ENCODE measurements at places on chromosomes 11 and 22.
A peak's percentile ranks its signal among the peaks of the same experiment; 100 is the strongest.

GRCh38 chr22:23894710-23895598 lies 771 bp downstream of the MIF start:
- peak; percentile 74 for DNase-seq

- DNase-seq, result no peak
Observed at GRCh38 chr22:20444325-20444724, 6.7 kb upstream of the SCARF2 start.

DNA sequence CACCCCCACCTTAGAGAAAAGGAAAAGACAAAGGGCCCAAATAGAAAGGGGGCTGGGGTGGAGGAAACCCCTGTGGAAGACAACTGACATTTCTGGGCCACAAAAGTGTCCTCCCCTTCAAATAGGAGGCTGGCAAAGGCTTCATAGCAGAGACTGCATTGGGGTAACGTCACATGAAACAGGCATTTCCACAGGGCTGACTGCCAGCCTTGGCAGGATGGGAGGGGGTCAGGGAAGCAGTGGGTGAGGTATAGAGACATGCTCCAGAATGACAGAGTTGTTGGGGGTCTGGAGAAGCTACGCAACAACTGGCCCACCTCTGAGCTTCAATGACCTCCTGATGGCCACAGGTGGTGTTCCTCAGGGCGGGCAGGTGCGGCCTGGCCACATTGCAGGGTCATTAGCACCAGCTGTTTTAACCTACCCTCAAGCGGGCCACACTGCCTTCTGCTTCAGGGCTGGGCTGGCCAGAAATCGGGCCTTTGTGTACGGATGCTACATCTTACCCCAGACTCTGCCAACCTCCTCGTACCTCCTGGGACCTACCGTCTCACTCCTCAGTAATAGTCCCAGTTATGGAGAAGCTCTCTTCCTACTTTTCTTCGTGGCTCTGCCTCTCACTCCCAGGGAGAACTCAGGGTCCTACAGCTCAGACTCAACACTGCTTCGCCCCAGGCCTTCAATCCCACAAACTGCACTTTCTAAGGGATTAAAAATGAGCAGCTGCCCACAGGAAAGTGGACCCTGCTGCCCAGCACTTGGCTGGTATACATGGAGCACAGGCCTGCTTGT lies 160.0 kb upstream of the NCAM1 start:
- DNase-seq, result no peak

- DNase-seq, result peak; percentile 63
Observed at GRCh38 chr11:43021466-43021865, 290.3 kb upstream of the API5 start.

DNA sequence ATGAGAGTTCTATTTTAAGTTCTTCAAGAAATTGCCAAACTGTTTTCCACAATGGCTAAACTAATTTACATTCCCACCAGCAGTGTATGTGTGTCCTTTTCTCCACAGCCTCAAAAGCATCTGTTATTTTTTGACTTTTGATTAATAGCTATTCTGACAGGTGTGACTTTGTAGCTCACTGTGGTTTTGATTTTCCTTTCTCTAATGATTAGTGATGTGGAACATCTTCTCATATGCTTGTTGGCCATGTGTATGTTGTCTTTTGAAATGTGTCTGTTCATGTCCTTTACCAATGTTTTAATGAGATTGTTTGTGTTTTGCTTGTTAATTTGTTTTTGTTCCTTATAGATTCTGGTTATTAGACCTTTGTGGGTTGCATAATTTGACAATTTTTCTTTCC lies 18.0 kb upstream of the RAB38 start:
- DNase-seq, result no peak

DNA sequence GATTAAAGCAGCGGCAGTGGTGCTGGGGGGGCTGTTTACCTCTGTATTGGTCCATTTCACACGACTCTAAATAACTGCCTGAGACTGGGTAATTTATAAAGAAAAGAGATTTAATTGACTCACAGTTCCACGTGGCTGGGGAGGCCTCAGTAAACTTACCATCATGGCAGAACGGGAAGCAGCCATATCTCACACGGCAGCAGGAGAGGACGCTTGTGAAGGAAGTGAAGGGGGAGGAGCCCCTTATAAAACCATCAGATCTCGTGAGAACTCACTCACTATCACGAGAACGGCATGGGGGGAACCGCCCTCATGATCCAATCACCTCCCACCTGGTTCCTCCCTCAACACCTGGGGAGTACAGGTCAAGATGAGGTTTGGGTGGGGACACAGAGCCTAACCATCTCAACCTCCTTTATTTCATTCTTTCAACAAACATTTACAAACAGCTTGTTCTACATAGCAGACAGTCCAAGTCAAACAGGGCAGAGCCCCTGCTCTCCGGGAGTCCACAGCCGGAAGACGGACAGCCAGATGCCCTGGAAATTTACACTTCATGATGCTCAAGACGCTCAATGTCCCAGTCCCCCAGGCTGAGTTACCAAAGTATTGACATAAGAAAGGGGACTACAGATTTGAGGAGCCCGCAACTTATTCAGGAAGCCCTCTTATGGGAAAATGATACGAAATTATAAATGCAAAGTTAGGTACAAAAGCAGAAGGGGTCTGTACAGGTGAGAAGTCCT lies 26.3 kb upstream of the HMGXB4 start:
- peak; percentile 7 for DNase-seq

DNA sequence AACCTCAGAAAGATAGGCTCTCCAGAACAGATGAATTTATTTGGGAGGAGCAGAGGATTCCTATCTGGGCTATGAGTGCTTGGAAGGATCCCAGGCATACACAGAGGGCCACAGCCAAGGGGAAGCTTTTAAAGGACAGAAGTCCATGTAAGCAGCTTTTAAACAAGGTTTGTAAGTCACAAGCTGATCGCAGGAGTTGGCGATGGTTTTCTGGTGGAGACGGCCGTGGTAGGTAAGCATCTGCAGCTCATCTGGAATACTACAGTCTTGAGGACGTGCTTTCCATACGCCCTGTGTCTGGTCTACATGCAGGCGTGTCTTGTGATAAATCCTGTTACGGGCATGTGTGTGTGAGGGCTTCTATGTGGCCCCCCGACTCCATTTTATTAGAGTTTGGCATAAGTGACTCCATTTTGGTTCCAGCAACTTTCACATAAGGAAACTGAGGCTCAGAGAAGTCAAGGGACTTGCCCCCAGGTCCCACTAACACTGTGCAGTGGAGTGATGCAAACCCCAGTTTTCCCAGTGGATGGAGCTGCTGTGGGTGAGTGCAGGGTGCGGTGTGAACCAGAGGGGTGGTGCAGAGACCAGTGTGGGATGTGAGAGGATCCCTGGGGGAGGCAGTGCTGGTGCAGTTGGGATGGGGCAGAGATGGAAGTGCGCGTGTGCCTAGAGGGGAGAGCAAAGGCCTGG lies 11.8 kb upstream of the ACY3 start:
- no peak for DNase-seq

DNA sequence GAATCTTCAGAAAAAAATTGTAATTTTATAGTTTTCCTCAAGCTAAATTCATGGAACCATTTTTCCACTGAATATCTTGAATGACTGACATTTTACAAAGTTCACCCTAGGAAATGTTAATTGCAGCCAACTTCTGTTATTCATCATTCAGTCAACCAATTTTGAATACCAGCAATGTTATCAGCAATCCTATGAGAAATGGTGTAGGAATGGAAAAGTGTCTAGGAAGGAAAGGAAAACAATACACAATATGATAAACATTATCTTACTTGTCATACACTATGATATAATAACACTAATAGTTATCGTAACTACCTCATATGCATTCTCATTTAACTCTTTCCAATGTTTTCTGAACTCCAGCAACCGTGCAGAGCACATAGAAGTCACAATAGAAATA lies 790.5 kb upstream of the LRRC4C start:
- DNase-seq, result no peak

DNA sequence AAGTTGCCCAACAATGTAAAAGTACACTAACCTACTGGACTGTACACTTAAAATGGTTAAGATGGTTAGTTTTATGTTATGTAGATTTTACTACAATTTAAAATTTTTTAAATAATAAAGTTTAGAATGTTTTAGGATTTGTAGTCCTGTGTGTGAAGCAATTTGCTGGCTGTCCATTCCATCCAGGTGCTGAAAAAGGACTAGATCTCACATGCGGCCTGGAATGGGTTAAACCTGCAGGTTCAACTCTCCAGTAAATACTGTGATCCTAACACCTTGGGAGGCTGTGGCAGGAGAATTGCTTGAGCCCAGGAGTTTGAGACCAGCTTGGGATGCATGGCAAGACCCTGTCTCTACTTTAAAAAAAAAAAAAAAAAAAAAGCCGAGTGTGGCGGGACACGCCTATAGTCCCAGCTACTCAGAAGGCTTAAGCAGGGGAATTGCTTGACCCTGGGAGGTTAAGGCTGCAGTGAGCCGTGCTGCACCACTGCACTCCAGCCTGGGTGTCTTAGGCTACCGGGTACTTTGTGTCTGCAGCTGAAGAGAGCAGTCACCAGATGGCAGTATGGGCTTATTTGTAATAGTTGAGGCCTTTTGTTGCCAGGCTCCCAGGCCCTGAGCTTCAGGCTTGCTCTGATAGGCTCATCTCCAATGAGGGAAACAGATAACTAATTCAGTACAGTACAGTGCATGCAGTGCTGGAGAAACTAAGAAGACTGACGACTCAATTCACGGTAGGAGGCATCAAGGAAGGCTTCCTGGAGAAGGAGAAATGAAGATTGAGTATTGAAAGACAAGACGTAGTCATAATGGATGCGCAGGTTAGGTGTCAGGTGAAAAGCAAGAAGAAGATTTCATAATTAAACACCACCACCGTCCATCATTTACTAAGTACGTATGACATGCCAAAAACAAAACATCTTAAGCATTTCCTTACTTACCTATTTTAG lies 64.7 kb upstream of the ASPHD2 start:
- DNase-seq, result peak; percentile 57

DNA sequence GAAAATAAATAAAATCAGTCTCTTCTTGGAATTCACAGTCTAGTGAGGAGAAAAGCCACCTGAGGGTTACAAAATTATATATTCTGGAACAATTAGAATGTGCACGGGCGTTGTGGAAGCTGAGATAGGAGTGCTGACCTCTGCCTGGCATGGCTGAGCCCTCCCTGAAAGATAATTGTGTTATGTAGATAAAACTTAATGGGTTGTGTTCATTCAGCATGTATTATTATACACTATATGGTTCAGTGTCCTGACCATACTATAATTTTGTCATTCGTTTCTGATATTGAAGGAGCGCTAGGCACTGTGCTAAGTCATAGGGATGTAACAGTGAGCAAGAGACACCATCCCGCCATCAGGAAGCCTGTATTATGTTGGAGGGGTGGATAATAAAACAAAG lies 3.7 kb downstream of the ACAT1 start:
- no peak for DNase-seq

GRCh38 chr11:47052165-47052564 lies 115.6 kb downstream of the CSTPP1 start:
- no peak for DNase-seq

DNA sequence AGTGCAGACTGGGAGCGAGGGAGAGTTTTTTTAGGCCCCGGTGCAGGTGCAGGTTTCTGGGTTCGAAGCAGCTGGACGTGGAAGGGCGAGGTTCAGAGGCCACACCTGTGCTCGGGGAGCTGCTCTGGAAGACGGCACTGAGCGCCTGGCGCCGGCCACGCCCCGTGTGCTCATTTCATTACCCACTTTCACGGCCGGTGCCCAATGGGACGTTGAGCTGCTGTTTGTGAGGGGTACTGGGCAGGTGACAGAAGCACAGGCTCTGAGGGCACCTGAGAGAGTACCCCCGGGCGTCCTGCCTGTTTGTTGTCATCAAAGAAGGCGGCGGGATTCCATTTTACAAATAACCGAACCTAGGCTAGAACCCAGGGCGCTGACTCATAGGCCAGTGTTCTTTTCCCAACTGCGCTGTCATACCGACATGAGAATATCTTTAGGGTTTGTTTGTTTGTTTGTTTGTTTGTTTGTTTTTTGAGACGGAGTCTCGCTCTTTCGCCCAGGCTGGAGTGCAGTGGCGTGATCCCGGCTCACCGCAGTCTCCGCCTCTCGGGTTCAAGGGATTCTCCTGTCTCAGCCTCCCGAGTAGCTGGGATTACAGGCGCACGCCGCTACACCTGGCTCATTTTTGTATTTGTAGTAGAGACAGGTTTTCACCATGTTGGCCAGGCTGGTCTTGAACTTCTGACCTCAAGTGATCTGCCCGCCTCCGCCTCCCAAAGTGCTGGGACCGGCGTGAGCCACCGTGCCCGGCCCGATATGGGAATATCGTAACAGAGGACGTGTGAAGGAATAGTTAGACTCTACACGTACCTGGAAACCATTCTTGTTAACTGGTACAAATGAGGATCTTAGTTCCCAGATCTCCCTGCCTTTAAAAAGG lies 16.6 kb upstream of the SPTBN2 start:
- DNase-seq, result no peak

- DNase-seq, result no peak
Observed at GRCh38 chr11:109401545-109401944, 20.4 kb upstream of the C11orf87 start.
